ENCODE measurements at places on chromosomes 16 and 17.

DNA sequence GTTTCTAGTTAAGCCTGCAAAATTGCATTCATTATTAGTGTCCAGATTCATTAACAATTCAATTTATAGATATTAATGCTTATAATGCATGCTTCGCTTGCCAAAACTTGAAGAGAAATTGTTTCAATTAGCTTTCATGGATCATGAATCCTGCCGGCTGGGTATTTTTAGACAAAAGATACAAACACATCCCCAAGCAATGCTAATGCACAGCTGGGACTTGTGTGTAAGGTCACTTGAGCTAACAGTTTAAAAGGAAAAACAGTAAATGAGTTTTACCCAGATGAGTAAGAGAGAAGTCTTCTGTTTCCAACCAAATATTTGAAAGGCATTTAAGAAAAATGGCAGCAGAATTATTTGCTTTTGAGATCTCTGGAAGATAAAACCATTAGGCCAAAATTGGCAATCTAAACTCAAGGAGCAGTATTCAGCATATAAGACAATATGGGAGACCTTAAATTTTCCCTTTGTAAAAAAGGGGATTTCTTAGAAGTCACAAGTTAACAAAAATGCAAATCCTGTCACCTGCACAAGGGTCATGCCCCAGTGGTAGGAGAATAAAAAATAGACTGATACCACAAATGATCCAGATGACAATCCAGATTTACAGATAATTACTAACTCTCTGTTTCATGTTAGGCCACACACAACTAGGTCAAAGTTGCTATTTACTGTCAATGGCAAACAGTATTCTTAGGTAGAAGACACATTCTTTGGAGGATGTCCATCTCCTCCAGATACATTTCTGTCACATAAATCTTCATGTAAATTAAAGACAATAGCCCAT, 418.4 kb upstream of the PMFBP1 start:
- DNase-seq = no peak

- no peak for DNase-seq
Measured at GRCh38 chr16:84788920-84789391, 30.8 kb upstream of the CRISPLD2 start.

- DNase-seq = no peak
Measured at GRCh38 chr16:12551530-12551929, 252.2 kb downstream of the CPPED1 start.

- no peak for DNase-seq
Measured at GRCh38 chr17:53543472-53543871, 279.3 kb upstream of the KIF2B start.

DNA sequence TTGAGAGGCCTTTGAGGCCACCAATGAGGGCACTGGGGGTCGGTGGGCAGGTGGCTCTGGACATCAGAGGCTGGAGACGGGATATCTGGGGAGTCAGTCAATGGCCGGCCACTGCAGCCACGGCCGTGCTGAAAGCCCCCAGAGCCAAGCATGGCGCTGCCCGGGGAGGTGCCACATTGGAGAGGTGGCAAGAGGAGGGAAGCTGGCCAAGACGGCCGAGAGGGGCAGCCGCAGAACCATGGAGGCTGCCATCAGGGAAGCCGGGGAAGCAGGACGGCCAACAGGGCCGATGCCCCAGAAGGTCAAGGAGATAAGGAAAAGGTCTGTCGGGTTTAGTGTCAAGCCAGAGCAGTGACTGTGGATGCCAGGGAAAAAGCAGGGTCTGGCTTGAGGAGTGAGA, 9.8 kb downstream of the RTN4RL1 start:
- no peak for DNase-seq

DNA sequence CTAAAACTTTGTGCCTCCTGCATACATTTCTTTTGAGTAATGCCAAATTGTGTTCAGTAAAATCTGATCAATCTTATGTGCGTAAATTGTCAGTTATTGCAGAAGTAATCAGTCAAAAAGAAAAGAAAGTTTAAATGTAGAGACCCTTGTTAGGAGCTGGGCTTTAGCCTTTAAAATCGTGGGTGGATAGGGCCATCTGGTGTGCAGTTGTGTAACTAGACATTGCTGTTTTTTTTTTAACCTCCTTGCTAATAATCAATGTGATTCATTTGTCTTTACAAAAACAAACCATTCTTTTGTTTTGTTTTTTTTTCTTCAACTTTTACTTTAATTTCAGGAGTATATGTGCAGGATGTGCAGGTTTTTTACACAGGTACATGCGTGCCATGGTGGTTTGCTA, 5.3 kb upstream of the WWOX start:
- no peak for DNase-seq

- peak; percentile 9 for DNase-seq
Measured at GRCh38 chr17:45784741-45785479, 790 bp downstream of the CRHR1 start.

DNA sequence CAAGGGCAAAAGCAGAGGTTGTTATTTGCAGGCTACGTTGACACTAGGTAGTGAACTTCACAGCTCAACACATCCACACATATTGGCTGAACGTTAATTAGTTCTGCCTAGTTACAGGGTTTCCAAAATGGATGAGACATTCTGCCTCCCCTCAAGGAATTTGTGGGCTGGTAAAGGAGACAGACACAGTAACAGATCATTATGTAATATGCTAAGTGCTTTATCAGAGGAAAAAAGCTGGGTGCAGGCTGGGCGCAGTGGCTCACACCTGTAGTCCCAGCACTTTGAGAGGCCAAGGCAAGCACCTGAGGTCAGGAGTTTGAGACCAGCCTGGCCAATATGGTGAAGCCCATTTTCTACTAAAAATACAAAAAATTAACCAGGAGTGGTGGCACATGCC, 26.2 kb downstream of the BMERB1 start:
- DNase-seq = no peak

- DNase-seq = peak; percentile 1
Measured at GRCh38 chr16:26665166-26665939, 401.4 kb upstream of the C16orf82 start.
